ENCODE measurements at places on chromosomes 2 and 18.
A peak's percentile ranks its signal among the peaks of the same experiment; 100 is the strongest.

- no peak for DNase-seq
Measured at GRCh38 chr2:9760069-9760901, 83.0 kb upstream of the TAF1B start.

DNA sequence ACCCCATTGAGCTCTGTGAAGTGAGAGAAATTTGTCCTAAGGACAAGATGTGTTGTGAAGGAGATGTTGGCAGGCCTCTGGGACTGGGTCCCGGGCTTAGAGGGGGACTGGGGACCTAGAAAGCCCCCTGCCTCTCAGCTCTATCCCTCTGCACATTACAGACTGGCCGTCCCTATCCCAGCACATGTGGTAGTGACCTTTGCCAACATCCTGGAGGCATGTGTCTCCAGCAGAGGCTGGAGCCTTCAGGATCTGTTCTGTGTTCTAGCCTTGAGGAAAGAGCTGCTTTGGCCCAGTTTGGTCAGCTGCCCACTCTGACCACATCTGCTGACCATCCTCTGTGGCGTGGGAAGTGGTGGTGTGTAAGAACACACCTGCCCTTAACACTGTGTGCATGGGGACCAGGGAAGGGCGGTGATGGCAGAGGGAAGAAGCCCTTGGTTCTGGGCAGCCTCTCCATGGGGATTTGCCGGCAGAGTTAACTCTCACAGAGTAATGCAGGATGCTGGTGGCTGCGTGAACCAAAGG is 33.4 kb downstream of the NCK2 start:
- DNase-seq = no peak

- DNase-seq = peak; percentile 30
Measured at GRCh38 chr18:27298214-27298804, 113.2 kb upstream of the CHST9 start.

GRCh38 chr2:227370791-227371312 is 8.3 kb downstream of the TM4SF20 start:
- peak; percentile 41 for DNase-seq

DNA sequence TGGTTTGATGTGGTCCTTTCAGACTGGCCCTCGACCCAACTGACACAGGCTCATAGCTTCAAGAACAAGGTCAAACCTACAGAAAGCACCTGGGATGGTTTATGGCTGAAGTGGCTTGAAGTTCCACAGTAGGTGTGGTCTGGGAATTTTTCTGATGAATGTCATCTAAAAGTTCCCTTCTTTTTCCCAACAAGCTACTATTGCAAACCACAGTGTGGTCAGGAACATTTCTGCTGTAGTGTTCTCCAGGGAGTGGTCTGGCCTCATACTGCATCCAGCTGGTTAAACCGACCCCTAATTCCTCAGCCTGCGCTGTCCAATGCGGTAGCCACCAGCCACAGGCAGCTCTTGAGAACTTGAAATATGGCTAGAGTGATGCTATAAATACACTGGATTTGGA is 92.7 kb downstream of the FAM124B start:
- DNase-seq = peak; percentile 27

DNA sequence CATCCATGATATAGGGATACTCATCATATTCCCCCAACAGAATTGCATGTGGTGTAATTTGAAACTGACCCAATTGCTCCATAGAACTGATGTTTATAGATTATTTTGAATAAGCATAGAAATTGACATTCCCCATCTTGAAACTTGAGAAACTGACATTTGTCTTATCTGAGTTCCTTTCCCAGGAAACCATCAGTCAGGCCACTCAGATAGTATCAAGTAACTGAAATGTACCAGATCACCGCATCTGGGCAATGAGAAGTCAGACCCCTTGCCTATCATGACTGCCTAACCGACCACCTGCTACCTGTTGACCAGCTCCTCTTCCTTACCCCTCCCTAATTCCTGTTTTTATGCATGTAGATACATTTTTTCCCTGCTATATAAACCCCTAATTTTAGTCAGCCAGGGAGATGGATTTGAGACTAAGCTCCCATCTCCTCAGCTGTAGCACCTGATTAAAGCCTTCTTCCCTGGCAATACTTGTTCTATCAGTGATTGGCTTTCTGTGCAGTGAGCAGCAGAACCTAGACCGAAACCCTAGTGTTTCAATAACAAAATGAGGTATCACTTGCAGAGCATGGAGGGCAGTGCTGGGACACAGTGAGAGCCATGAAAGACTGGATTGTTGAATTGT is 274.5 kb downstream of the LPIN1 start:
- DNase-seq = no peak

GRCh38 chr2:170113168-170113894 is 64.6 kb upstream of the MYO3B start:
- DNase-seq = peak; percentile 51

DNA sequence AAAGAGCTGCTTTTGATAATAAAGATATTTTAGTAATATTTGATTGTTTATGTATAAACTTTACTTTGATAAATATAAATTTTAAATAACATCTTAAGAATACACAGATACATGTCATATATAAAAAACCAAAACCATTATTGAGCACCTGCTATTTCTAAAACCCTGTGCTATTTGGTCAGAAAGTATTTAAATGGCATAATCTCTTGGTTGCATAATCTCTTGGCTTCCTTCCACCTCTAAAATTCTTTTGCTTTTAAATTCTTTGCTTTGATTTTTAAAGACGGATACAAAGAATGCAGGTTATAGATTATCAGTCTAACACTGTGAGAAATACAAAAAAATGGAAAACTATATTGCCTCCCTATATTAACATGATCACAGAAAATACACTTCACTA is 36.9 kb downstream of the ACMSD start:
- DNase-seq = no peak

- peak; percentile 29 for DNase-seq
Measured at GRCh38 chr2:119225105-119225865, 1.7 kb downstream of the STEAP3 start.

Data from kidney tubule cell (primary cell).